Karpas-422 (cell line): ENCODE measurements at places on chromosomes 7 and 10. TPM values are rescaled to one million over a fixed set of nuclear protein-coding genes. Genes with fewer than 3 reads are reported as not detected.

DNA sequence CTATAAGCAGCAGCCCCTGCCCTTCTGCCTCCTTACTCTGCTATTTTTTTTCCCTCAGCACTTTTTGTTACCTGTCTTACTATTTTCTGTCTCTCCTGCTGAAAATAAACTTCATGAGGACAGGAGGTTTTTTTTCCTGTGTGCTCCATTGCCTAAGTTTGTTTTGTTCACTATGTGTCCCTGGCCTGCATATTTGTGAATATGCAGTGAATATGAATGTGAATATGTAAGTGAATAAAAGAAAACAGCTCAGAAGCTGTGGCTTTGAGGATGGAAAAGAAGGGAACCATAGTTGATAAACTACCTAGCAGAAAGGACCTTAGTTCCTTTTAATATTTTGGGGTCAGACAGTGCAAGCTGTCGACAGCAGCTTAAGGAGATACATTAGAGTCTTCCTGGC lies 34.9 kb downstream of the PCBD1 start:
- DNase-seq: no peak

GRCh38 chr10:131253931-131254858 lies 57.3 kb downstream of the TCERG1L start:
- no peak for DNase-seq

DNA sequence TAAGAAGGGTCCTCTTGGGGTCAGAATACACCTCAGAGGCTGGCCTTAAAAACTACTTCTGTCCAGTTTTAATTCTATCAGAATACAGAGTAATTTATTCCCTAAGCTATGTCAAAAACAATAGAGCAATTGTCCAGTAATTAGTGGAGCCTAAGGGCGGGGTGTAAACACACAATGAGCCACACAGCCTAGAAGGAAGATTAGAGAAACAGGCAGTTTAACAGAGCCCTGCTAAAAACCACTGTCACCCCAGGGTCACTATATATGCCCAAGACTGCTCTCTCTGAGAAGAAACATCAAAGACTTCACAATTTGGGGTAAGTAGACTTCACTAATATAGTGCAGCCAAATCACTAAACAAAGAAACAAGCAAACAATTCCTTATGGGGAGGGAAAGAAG lies 27.2 kb upstream of the WNT2 start:
- DNase-seq: no peak

Gene EXOSC1
- 30.8 and 47.1 TPM in 2 replicates for total RNA-seq

DNA sequence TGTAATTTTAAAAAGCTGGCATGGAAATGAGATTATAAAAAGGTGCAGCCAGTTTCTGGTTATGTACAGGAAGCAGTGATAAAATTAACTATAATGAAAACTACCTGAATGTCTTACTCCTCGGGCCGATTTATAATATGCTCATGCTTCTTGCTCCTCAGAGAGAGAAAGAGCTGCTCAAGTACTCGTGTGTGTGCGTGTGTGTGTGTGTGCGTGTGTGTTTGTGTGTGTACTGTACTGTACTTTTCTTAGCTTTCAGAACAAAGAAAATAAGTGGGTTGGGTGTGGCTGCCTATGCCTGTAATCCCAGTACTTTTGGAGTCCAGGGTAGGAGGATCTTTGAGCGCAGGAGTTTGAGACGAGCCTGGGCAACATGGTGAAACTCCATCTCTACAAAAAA lies 96.6 kb upstream of the NMT2 start:
- no peak for DNase-seq

DNA sequence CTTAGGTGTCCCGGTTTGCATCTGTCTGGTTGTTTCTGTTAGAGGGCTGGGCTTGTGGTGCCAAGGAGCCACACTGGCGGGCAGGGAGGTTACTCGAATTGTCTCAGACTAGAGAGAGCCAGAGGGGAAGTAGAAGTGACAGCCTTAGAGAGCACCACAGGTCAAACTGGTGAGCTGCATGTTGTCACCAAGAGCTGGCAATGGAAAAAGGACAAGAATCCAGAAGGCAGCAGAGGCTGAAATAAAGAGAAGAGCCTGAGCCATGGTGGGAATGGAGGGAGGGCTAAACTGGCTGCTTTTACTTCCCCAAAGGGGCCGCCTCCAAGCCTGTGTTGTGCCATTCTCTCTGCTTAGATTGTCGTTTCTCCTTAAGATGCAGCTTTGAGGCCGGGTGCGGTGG lies 31.1 kb upstream of the RHBDD2 start:
- no peak for DNase-seq

Gene SEMA3D
- total RNA-seq: not detected in 2 replicates

Gene EPHA1
- total RNA-seq: not detected in 2 replicates

GRCh38 chr10:27388761-27389399 lies 115.2 kb upstream of the RAB18 start:
- no peak for DNase-seq

GRCh38 chr7:17690030-17690429 lies 250.3 kb downstream of the SNX13 start:
- no peak for DNase-seq

Gene OR6B1
- not detected in 2 replicates for total RNA-seq

GRCh38 chr7:47510192-47510591 lies 71.7 kb downstream of the TNS3 start:
- no peak for DNase-seq

Gene CALHM3
- 0.30 and 0.61 TPM in 2 replicates for total RNA-seq

Gene TMEM176A
- total RNA-seq: not detected in 2 replicates

- peak; percentile 52 for DNase-seq
Observed at GRCh38 chr10:129658376-129659072, 191.5 kb downstream of the MGMT start.

Gene HOXA4
- 0.79 TPM in 1 of 2 replicates, not detected in the other for total RNA-seq
